ENCODE measurements at places on chromosomes 2 and 18.

DNA sequence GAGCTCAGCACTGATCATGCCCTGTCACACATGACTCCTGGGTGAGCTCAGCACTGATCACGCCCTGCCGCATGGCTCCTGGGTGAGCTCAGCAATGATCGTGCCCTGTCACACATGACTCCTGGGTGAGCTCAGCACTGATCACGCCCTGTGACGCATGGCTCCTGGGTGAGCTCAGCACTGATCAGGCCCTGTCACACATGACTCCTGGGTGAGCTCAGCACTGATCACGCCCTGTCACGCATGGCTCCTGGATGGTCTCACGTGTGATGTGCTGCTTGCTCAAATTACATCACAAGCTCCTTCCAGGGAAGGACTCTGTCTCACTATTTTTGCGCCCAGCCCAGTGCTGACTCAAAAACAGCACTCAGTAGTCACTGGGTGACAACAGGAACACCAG, 258.0 kb downstream of the HDAC4 start:
- no peak for DNase-seq

GRCh38 chr2:37376421-37377186, 32.2 kb downstream of the QPCT start:
- no peak for DNase-seq

- no peak for DNase-seq
Observed at GRCh38 chr2:43207553-43208300, 18.7 kb downstream of the ZFP36L2 start.

DNA sequence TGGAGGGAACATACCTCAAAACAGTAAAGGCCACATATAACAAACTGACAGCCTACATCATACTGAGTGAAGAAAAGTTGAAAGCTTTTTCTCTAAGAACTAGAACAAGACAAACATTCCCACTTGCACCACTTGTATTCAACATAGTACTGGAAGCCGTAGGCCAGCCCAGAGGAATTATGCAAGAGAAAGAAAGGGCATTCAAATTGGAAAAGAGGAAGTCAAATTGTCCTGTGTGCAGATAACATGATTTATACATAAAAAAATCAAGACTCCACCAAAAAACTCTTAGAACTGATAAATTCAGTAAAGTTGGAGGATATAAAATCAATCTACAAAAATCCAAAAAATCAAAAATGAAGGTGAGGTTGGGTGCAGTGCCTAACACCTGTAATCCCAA, 8.0 kb upstream of the KDM3A start:
- no peak for DNase-seq

- no peak for DNase-seq
Observed at GRCh38 chr18:48693625-48694262, 154.9 kb downstream of the CTIF start.

- no peak for DNase-seq
Observed at GRCh38 chr2:216279031-216279430, 93.3 kb downstream of the MARCHF4 start.
